ENCODE measurements at places on chromosomes 4 and X.

DNA sequence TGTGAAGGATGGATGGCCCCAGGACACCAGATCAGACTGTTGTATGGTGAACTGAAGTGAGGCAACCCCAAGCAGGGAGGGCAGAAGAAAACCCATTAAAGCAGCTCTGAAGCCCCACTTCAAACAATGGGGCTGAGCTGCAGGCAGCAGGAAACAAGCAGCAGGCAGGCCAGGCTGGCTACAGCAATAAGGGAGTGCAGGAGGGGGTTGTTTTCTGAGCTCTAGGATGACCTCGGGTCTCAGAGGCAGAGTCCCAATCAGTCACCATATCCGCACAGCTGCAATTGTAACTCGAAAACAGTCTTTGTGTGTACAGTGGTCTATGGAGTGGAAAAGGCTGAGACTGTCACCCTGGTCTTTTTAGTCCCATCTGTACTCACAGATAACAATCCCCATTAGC, 90.4 kb downstream of the COL4A6 start:
- no peak for DNase-seq

DNA sequence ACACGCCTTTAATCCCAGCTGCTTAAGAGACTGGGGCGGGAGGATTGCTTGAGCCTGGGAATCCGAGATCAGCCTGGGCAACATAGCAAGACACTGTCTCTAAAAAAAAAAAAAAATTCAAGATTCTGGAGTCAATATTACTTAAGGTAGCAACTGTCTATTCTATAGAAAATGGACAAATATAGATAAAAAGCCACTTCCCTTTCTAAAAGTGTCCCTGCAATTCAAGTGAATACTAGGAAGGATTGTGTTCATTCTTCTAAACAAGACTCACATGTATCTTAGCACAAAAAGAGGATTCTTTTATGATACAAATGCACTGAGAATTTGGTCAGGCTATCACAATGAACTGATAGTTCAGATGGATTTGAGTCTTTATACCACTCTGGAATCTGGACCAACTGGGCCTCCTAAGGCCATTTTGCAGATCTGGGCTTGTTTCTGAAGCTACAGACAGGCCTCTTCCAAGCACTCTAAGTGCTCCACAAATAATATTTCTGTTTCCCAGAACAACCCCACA, 7.0 kb downstream of the PKD2 start:
- DNase-seq = no peak

GRCh38 chr4:165613581-165613980, 234.8 kb downstream of the CPE start:
- no peak for DNase-seq

DNA sequence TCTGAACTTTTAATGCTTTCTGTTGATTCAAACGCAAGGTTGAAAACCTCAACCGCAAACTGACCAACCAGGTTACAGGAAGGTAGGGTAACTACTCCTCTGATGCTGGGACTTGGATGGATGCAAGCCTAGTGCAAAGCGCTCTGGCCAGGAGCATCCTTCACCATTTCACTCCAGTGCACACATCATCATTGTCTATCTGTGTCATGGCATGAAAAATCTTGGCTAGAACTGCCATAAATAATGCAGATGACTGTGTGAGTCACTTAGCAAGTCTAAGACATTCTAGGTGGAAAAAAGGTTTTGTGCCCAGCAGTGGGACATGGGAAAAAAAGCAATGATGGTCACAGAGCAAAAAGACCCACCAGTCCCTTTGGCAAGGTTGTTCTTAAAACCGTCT, 10.9 kb downstream of the ADGRA3 start:
- no peak for DNase-seq

DNA sequence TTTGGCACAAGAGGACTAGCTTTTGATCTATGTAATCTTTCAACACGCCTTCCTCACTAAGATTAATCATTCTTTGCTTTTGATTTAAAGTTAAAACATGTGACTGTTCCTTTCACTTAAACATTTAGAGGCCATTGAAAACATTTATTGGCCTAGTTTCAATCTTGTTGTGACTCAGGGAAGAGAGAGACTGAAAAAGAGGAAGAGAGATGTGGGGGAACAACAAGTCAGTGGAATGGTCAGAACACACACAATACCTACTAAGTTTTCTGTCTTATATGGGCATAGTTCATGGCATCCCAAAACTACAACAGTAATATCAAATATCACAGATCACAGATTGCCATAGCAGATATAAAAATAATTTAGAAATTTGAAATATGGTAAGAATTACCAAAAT, 812.9 kb upstream of the AGA start:
- DNase-seq = no peak

- DNase-seq = no peak
Observed at GRCh38 chrX:49256268-49256995, 8.1 kb downstream of the FOXP3 start.

- no peak for DNase-seq
Observed at GRCh38 chrX:110086916-110087484, 84.1 kb downstream of the TMEM164 start.

DNA sequence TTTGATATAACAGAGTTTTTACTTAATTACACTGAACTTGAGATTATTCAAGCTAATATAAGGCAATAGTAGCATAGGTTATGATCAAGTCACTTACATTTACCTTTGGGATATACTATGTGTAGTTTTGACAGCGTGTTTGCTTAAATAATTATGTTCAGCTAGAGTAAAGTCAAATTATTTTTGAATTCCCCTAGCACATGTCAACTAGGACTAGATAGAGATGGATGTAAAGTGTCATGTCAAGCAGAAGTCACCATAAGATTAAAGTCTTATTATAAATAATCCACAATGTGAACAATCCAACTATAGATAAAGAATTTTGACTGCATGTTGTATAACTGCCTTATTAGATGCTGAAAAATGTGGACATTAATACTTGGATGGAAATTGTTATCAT, 665.2 kb downstream of the GRID2 start:
- DNase-seq = no peak

GRCh38 chrX:112759966-112760365, 80.2 kb upstream of the LHFPL1 start:
- DNase-seq = no peak

DNA sequence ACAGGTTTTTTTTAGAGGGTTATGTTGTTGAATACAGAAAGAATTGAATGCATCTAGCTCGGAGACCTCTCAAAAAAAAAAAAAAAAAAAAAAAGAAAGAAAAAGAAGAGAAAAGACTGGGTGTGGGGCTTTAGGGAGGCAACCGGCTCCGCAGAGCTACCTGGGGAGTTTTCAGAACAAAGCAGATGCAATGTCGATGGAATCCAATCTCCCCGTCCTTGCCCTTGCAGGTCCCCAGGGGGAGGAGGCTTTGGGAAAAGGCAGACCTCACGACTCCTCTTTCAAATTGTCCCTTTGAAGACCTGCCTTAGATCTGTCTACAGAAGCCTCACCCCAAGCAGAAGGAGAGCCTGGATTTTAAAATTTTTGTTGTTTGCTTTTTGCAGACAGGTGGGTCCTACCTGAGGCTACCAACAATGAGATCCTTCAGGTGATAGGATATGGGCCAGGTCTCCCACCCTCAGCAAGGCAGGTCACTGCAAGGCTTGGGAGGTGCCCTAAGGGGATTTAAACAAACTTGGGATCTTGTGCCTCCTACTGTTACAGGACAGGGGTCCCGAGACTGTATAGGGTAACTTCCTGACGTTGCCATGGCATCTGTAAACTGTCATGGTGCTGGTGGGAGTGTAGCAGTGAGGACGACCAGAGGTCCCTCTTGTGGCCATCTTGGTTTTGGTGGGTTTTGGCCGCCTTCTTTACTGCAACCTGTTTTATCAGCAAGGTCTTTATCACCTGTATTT, 75.2 kb upstream of the PRKX start:
- DNase-seq = no peak

DNA sequence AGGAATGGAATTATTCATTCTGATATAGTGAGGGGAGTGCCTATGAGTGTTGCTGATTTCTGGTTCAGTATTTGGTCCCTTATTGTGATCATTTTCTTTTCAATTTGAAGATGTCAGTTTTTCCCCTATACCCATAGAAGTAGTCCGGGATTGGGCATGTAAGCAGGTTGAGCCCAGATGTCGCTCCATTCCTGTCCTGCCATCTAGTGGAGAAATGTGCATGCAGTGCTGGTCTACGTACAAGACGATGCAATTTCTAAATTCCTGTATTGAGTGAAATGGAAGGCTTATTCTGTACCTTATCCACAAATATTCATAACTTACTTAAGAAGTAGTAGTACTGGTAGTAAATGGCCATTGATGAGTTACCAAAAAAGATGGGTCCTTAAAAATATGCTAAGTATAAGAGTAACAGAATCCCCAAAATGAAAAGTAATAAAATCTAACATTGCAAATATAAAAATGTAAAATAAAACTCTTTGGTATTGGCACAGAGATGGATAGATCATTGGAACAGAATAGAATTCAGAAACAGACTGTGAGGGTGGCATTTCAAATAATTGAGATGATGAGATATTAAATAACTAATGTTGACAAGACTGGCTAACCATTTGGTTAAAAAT, 60.9 kb downstream of the UGT8 start:
- DNase-seq = peak; percentile 44

DNA sequence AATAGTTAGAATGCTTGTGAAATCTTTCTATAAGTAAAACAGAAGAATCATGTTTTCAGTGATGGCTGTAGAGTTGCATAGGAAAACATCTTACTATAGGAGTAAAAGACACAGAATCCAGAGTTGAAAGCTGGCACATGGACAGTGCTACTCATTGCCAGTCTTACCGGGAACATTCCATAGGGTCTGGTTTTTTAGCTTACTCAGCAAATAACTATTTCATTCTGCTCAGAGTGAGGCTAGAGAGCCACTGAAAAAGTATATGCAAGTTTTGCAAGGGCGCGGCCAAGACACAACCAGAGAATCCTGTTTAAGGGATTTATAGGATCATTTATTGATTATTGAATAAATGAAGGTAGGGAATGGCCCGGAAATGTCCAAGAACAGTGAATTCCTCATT, 60.3 kb downstream of the MTHFD2L start:
- DNase-seq = no peak

DNA sequence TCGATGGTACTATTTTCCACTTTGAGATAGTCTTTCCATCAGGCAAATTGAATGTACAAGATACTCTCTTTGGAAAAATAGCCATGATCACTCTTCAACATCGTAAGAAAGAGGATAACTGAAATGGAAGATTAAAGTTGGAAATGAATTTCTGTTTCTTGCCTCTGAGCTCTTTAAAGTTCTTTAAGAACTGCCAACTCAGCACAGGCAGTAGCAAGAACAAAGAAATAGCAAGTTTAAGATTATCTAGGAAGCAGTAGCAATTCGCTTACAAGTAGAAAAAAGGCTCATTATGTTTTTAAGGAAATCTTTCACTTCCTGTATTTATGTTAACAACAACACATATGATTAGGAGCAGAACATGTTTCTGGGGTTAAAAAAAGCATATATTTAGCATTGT, 127.6 kb downstream of the CDS1 start:
- DNase-seq = no peak

DNA sequence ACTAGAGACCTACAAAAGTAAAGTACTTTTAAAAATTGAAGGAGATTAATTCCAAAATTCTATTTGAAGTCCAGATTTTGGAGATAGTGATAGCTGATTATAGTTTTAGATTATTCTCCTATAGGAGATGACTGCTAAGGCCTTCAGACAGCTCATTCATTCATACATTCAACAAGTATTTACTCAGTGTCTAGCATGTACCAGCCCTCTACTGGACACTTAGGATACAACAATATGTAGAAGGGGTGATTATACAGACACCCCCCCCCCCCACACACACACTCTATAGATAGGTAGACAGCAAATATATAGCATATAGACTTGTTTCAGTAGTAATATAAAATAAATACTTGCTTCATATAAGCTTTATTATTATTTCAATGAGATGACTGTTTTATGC, 60.4 kb upstream of the TAF9B start:
- no peak for DNase-seq

GRCh38 chrX:39856472-39857121, 241.2 kb downstream of the BCOR start:
- no peak for DNase-seq

GRCh38 chr4:152848508-152848907, 68.8 kb downstream of the ARFIP1 start:
- DNase-seq = no peak

DNA sequence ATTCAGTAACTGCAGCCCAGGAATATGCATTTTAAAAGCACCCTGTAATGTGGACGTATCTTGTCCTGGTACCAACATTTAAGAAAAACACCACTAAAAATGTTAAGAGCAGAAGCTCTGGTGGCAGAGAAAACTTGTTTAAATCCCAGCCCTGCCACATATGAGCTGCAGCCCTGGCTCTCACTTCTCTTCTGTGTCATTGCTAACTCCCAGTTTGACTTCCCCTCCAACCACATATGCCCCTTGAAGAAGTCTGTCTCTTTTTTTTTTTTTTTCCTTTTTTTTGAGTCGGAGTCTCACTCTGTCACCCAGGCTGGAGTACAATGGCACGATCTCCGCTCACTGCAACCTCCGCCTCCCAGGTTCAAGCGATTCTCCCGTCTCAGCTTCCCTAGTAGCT, 14.8 kb downstream of the LHFPL1 start:
- DNase-seq = no peak

GRCh38 chr4:142923619-142924018, 77.5 kb upstream of the INPP4B start:
- DNase-seq = no peak

DNA sequence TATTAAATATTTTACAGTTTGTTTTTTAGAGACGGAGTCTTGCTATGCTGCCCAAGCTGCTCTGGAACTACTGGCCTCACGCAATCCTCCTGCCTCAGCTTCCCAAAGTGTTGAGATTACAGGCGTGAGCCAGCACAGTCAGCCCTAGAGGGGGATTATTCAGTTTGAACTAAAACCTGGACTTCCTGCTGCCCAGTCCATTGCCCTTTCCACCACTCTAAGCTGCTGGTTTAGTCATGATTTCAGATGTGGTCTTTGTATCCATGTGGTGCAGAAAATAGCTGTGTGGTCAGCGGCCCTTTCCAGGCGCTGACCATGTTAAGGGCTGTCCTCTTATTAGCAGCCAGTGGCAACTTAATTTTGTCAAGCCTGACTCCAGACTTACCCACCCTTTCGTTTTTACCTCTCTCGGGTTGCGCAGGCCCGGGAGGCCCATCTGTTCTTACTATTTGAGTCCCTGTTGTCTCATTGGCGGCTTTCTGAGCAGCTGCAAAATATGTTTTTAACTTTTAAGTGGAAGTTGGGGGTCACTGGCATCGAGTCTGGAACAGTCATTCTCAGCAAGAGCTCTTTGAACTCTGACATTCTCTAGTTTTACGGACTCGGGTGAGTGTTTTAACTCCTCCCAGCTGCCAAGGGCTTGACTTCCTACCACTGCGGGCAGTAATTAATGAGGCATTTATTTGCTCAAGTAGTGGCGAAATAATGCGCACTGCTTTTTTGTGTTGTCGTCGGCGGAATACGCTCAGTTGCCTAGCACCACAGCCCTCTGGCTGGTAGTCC, 773 bp upstream of the VMA21 start:
- DNase-seq = no peak
